SK-N-SH treated with all-trans-retinoic acid at 6 μM for 48 hours (cell line): ENCODE measurements at places on chromosomes 5 and 9.

DNA sequence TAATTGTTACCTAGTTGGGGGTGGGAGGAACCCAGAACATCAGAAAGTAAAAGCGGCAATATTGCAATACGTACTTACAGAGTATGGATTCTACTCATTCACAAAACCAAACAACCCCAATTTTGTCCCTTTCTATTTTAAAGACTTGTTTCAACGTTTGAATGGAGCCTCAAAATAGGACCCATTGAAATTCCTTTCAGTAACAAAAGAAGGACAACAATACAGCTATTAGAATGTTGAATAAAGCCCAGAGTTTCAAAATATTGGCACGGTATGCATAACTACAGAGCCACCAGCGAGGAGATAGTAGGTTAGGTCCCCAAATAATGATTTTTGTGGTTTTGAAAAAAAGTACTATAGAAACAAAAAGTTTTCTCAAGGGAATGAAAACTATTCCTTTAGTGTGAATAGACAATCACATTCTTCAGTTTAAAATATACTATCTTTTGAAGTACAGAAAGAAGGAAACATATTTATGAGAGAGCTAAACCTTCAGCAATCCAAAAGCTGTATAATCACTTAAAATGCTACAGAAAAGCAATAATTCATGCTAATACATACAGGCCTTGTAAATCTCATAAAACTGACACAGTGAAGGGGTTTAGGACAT is 235.5 kb downstream of the RFX3 start:
- ATAC-seq, result no peak

DNA sequence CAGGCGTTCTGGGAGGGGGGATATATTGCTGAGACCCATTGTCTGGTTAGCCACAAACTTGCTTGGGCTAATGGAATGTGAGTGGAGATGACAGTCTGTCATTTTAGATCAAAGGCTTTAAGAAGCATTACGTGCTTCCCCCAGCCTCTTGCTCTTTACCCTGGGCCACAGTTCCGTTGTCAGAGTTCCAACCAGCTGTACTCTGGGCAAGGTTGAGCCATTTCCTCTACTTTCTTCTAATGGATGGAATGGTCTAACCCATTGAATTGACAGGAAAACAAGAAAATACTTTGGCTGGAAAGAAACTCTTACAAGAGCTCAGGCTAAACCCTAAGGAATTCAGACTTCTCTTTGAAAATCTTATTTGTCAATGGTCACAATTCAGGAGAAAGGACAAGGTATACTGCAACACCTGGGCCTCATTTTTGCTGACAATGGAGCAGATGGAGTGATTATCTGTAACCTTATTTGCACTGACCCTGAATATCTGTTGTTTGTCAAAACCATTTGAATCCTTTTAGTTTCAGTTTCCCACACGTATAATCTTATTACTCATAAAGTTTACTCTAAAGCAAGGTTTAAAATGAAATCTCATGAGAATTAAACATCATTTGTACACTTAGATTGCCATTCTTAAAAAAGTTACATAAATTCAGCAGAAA is 231.4 kb downstream of the PDE4D start:
- peak; percentile 91 for ATAC-seq

DNA sequence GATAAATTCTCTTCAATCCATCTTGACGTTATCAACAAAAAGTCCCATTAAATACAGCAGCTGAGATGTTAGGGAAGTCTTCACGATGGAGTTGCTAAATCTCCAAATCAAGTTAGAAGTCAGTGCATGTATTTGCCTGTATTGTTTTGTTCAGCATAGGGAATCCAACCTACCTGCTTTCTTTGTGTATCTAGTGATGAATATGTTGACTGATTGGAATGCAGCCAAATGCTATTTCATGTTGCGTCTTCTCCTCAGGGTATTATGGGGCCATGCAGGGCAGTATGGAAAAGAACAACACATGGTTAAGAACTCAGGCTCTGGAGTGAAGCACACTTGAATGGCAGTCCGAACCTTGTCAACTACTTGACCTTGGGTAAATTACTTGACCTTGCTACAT is 529.5 kb upstream of the ZNF462 start:
- ATAC-seq, result no peak

GRCh38 chr5:103138202-103138690 is 18.1 kb downstream of the PPIP5K2 start:
- no peak for ATAC-seq

GRCh38 chr9:4792054-4792571 is 631 bp upstream of the RCL1 start:
- ATAC-seq, result peak; percentile 72
